ENCODE measurements at places on chromosomes 5 and 9.

DNA sequence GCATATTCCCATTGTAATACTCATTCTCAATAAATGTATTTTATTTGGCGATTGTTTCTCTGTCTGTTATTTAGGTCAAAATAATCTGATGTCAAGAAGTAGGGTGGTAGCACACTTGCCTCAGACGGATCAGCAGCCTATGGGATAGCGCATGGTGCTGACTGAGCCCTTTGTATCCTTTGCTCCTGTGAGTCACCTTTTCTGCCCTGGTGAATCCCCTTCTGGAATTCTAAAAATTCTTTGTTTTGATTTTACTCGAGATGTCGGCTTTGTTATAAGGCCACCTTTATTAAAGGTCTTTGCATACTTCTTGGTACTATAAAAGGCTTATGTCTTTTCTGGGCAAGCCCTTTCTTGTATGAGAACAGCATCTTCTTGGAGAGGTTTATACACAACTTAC is 1187.8 kb downstream of the CDH9 start:
- no peak for DNase-seq

GRCh38 chr5:120122703-120123102 is 341.4 kb upstream of the PRR16 start:
- no peak for DNase-seq

- DNase-seq = no peak
These were observed 17.2 kb upstream of the SPOCK1 start for GRCh38 chr5:137516251-137516797.

DNA sequence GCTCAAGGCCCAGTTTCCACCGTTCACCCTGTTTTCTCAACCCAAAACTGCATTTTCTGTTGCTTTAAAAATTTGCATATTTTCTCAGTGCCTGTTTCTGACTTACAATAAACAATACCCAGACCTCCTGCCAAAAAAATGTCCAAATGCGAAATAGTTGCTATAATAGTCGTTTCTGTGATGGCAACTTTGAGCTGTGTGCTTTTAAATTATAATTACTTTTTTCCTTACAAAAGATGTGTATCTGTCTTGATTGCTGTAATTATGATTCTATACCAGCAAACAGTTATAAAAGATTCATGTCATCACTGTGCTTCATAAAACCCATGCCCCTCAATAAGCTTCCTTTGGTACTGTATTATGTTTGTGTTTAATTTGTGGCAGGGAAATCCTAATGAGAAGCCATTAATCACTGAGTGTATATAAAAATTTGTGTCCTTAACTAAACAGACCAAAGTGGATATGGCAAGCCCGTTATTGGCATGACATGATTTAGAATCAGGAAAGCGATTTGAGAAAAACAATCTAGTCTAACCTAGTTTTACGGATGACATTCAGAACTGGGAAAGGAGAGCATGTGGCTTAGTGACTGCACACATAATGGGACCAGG is 5.4 kb upstream of the SLC1A3 start:
- no peak for DNase-seq

GRCh38 chr9:20236676-20237075 is 385.6 kb downstream of the MLLT3 start:
- DNase-seq = no peak

GRCh38 chr5:37875051-37875787 is 35.4 kb upstream of the GDNF start:
- DNase-seq = no peak

DNA sequence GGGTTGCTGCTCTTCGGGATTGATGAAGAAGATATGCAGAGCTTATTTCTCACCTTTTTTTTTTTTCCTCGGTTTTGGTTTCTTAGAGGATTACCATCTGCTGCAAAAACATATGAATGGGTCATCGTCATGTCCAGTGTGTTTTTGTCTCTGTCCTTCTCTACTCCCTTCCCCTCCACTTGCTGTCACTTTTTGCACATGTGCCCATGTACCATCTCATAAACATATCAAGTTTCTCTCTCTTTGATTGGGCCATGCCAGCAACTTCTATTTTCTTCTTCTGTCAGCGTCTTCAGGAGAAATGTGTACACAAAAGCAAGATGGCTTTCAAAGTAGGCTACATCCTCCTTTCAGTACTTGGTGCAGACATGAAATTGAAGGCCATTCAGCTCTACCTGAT is 57.1 kb downstream of the ZNF462 start:
- DNase-seq = no peak

GRCh38 chr5:177301503-177302165 is 1.9 kb downstream of the RAB24 start:
- DNase-seq = no peak

DNA sequence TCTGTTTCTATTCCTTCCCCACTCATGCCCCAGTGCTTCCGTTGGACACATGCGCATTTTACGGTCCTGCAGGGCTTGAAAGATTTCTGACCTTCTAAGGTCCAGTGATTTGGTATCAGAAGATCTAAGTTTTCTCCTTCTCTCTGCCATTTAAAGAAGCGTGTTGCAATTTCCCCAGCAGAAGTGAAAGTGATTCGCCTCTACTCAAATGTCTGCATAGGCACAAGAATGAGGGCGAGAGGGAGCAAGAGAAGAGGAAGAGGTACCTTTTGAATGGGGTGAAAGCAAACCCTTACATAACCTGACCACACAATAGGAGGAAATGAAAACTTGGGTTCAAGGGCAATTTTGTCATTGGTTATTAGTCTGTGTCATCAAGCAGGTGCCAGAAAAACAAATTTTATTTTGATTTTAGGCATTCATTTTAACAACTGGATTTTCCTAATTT is 31.7 kb upstream of the NR3C1 start:
- DNase-seq = no peak

DNA sequence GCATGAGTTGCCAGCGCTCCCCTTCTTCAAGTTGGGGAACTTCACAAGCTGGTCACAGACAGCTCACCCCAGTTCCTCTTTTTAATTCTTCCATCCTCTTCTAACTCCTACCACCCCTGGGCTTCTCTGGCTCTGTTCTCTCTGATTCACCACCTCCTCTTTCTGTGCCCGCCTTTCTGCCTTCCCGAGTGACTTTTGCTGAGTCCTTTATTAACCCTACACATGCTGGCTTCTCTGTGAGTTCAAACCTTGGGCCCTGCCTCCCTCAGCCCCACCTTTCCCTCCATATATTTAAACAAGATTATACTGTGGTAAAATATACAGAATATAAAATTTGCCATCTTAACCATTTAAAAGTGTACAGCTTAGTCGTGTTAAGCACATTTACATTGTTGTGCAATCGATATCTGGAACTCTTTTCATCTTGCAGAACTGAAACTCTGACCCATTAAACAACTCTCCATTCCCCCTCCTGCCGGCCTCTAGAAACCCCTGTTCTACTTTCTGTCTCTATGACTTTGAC is 32.0 kb downstream of the SLC46A2 start:
- DNase-seq = no peak

- DNase-seq = no peak
These were observed 42.0 kb downstream of the ITK start for GRCh38 chr5:157222506-157223230.

DNA sequence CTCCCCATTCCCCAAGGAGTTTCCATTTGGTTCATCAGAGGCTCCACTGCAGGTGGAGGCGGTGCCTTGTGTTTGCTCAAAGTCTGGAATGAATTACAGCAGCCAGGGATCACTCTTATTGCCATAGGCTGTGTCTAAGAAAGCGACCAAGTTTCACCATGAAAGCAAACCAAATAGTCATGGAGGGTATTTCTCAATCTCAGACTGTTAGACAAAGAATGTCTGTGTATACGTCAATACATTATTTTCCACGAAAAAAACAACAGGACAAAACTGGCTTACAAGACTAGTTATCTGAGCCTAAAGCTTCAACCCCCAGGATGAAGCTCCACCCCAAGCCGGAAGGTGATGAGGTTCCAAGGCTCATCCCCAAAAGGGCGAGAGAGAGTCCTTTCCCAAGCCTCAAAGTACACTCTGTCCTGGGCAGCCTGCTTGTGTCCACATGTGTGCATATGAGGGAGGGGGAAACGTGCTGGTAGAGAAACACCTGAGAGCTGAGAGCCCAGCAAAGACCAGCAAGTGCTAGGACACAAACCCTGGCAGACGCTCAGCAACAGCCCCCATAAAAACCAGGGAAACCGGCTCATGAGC is 4.3 kb downstream of the B4GALT1 start:
- no peak for DNase-seq

- no peak for DNase-seq
These were observed 65.9 kb downstream of the CWC27 start for GRCh38 chr5:64834611-64835010.

DNA sequence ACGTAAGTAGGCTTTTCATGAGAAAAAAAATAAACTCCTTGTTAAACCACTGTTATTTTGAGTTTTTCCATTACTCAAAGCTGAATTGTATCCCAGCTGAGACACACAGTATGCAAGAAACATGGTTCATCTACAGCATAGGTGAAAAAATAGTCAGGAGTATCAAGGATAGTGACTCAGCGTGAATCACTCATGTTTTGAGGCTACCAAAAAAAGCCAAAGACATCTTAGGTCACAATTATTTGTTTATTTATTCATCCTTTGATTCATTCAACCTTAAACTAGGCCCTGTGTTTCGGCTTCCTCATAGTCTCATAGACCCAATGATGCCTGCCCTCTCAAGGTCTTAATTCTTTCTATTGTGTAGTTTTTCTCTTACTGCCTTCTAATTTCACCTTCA is 32.9 kb upstream of the STX17 start:
- no peak for DNase-seq

GRCh38 chr9:117916291-117916690 is 212.1 kb downstream of the TLR4 start:
- no peak for DNase-seq

DNA sequence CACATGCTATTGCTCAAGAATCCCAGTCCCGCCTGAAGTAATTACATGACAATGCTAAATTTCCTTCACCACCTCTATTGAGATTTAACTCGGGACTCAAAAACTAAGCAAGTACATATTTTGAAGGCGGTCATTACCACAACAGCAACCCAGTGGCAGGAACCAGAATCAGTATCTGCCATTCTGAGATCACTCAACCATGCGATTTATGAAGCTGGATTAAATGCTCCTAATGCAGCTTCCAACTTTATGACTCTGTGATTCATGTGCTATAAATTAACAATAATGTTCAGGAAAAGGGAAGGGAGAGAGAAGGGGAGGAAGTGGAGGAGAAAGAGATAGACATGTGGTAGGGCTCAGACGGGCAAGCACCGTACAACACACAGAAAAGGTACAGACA is 194.7 kb downstream of the DNAH5 start:
- no peak for DNase-seq

- DNase-seq = no peak
These were observed 107.7 kb upstream of the DAPK1 start for GRCh38 chr9:87389936-87390335.

- DNase-seq = no peak
These were observed 90.9 kb upstream of the PHYKPL start for GRCh38 chr5:178323541-178323865.

DNA sequence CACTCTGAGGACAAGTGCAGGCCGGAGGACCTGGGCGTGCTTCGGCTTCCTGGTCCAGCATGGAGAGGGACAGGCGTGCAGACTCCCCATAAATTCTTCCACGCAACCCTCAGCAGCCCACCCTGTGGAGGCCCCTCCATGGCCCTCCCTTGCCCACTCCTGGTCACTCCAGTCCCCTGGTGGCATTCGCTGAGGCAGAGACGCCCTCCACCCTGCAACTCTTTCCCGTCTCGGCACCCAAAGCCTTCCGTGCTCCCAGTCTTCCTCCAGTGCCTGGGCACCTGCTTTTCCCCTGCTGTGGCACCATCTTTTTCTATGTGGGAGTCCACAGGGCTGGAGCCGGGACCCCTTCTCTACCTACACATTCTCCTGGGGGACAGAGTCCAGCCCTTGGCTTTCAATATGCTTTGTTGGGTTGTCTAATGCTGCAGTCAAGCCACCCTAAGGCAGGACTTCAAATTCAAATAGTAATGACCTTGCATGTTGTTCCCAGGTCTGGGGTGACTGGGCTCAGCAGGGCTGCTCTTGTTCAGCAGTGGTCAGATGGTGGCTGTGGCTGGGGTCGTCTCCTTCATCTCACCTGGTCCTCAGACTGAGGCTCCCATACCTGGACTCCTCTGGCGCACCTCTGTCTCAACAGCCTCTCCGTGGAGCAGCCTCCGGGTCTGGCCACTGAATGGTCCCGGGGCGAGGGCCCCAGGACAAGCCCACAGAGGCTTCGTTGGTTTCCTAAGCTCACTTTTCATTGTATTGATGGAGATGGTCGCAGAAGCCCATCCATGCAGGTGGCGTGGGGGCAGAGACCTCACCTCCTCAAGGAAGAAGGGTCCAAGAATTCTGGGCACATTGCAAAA is 15.2 kb downstream of the MRPL36 start:
- no peak for DNase-seq

- DNase-seq = no peak
These were observed 1171.5 kb upstream of the NUDT12 start for GRCh38 chr5:104734046-104734445.

- DNase-seq = no peak
These were observed 193.5 kb downstream of the RGS3 start for GRCh38 chr9:113656771-113657670.

GRCh38 chr5:155027993-155028629 is 14.6 kb downstream of the KIF4B start:
- DNase-seq = peak; percentile 43

- peak; percentile 89 for DNase-seq
These were observed 117.8 kb upstream of the SARDH start for GRCh38 chr9:133855802-133856521.

DNA sequence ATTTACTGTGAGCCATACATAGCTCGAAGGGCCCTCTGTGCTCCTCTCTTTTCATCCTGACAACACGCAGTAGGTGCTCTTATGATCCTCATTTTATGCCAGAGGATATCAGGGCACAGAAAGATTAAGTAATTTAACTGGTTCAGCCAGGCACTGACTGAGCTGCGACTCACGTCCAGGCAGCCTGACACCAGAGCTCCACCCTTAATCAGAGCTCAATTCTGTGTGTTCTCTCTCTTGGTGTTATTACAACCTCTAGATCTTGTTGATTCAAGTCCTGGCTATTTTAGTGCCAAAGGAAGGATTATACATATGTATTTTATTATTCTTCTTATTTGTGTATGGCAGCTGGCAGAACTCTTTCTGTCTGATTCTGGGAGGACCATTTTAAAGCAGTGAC is 59.7 kb downstream of the OSMR start:
- DNase-seq = no peak

GRCh38 chr5:151670083-151670686 is 16.5 kb downstream of the SPARC start:
- peak; percentile 30 for DNase-seq
